ENCODE measurements at places on chromosomes 13 and 19. TPM values are rescaled to one million over a fixed set of nuclear protein-coding genes. Genes with fewer than 3 reads are reported as not detected.
A peak's percentile ranks its signal among the peaks of the same experiment; 100 is the strongest.

DNA sequence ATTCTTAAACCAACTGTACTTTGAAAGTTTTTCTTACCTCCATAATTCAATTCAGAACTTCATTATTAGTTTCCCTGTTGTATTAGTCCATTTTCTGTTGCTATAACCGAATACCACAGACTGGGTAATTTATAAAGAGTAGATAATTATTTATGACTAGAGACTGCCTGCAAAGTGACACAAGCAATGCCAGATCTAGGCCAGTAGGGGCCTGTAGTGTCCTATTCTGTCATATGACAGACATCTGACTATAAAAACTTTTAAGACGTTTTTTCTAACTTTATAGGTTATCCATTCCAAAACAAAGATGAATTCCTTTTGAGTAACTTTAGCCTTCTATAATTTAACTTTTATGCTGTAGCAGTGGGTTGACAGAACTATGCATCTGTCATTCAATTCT is 2783.8 kb downstream of the PCDH9 start:
- DNase-seq = no peak

DNA sequence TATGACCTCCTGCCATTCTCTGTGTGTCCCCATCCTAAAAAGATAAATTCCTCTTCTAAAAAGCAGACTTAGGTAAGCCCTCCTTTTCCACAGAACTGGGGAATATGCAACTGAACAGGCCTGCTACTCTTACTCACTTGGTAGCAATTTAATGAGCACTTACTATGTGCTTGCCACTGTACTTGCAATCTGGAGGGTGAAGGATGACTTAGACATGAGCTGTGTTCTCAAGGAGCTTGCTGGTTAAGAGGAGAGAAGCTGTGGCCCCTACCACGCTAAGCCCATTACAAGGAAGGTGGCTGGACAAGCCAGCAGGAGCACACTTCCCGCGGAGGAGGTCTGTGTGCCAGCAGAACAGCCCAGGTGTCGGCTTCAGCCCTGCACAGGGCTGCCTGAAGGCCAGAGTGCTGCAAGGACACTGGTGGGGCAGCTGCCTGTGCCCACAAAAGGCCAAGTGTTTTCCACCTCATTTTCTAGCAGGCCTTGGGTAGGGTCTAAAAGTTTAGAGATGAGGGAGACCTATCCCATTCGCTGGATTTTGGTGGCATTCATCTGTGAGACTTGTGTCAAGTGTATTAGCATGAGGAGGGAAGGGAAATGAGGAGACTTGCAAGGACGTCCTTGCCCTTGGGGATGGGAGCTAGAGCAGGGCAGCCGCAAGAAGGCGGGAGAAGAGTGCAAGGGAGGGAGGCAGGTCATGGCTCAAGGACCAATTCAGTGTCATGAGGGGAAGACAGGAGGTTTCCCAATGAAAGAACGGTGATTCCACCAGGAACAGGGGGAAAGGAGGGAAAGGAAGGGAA is 52.0 kb downstream of the COL4A1 start:
- DNase-seq = no peak

Gene ONECUT3
- total RNA-seq = not detected

DNA sequence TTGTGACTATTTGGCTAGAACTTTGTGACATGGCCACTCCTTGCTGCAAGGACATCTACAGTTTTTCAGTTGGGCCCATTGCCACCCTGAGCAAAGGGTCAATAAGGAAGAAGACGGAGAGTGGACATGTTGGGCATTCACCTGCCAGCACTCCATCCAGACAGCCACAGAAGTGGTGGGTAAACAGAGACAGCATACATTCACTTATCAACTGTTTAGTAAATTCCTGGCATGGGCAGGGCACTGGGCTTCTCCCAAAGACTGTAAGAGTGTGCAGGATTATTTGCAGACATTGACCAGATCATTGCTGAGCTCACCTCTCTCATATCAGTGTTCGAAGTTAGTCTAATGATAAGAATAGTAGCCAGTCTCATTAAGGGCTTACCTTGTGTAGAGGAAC is 29.2 kb downstream of the SIPA1L3 start:
- no peak for DNase-seq

DNA sequence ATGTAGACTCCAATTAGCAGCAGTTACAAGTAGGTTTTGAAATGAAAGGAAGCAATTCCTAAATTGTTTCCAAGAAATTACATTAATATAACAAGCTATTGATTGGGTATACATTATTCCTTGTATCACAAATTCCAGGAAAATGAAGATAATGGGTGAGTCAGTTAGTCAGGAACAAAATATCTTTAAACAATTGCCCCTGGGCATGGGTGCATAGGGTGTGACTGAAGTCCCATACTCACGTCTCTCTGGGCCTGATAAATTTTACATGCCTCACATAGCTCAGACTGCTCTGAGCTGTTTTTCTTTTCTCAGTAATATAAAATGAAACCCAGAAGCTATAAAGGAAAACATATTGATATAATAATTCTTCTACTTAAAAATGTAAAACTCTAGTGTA is 87.8 kb downstream of the FNDC3A start:
- no peak for DNase-seq

GRCh38 chr13:66996503-66996902 is 233.6 kb downstream of the PCDH9 start:
- DNase-seq = no peak

GRCh38 chr13:31725841-31726240 is 13.5 kb upstream of the RXFP2 start:
- DNase-seq = no peak

Gene B3GNT8
- total RNA-seq = 41.5 TPM

Gene SEMA6B
- 24.7 TPM for total RNA-seq

DNA sequence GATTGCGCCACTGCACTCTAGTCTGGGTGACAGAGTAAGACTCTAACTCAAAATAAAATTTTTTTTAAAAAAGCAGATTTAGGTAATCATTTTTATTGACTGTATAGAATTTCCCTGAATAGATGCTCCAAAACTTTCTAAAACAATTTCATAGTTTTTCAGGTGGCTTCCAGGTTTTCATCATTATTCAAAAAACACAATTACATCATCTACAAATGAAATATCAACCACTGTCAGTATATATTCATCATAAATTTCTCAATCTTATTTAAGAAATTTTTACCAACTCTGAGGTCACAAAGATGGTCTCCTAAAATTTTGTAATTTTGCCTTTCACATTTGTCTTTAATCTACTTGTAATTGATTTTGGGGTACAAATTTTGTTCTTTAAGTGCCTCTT is 48.1 kb downstream of the ZC3H13 start:
- no peak for DNase-seq

Gene ZNF880
- total RNA-seq = 15.4 TPM

- no peak for DNase-seq
These were observed 1.3 kb downstream of the CCDC9 start for GRCh38 chr19:47257411-47258169.

DNA sequence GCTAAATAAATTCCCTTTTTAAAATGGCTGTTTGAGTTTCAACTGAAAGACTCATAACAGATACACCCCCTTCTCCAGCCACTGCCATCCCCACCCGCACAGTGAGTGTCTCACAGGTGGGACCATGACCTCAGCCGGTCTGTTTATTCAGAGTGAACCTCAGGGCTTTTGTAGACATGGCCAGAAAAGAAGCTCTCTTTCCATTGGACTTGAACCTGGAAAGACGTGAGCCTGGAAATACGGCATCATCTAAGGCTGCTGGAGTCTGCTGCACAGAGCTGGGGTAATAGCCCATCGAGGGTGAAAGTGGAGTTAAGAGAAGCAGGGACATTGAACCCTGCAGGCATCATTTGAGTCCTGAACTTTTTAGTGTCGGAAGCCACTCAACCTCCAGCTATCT is 15.2 kb upstream of the KPNA3 start:
- DNase-seq = no peak

DNA sequence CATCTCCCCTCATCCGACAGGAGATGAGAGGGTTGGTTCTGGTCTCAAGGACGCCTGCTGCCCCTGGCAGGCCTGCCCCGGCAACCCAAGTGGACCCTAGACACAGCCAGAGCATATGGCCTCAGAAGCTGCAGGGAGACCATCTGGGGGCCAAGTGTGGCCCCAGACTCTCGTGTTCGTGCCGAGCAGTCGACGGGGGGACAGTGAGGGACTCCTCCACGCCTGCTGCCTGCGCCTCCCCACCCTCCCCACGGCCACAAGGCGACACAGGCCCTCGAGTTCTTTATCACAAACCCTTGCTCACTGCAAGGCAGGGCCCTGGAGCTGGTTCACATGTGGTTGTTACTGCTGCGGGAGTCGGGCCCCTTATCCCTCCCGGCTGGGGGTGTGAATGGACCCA is 9.3 kb downstream of the CAPS start:
- DNase-seq = no peak

GRCh38 chr19:1684573-1684912 is 32.1 kb upstream of the TCF3 start:
- no peak for DNase-seq

Gene SLC25A41
- total RNA-seq = 0.31 TPM

DNA sequence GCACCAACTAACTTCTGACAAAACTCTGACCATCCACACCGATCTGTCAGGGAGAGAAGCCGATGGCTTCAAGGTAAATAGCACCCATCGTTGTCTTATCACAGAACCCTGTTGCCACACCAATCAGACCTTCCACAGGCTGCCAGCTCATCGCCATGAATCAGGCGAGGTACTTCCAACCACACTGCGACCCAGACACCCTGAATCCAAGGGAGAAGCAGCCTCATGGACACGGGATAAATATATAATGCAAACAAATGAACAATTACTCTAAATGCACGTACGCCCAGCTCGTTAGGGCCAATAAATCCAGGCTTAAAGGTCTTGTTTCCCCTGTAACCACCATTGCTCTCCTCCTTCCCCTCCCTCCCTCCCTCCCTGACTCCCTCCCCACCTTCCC is 20.8 kb downstream of the RANBP3 start:
- no peak for DNase-seq

DNA sequence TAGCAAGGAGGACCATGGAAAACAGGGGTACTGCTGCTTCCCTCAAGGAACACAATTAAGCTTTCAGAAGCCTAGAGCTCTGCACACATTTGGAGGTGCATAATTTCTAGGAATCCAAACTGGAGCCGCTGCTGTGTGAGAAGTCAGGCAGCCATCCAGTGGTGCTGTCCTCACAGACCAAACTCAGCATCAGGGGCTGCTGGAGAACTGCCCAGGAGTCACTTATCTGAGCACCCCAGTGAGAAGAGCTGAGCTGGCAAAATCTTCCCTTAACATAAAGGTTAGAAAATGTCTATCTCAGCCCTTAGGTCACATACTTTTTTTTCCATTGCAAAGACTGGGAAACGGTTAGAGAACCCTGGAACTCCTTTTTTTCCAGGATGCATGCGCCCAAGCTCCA is 72.8 kb downstream of the ATP7B start:
- DNase-seq = peak; percentile 13

Gene MCF2L
- total RNA-seq = 38.9 TPM

DNA sequence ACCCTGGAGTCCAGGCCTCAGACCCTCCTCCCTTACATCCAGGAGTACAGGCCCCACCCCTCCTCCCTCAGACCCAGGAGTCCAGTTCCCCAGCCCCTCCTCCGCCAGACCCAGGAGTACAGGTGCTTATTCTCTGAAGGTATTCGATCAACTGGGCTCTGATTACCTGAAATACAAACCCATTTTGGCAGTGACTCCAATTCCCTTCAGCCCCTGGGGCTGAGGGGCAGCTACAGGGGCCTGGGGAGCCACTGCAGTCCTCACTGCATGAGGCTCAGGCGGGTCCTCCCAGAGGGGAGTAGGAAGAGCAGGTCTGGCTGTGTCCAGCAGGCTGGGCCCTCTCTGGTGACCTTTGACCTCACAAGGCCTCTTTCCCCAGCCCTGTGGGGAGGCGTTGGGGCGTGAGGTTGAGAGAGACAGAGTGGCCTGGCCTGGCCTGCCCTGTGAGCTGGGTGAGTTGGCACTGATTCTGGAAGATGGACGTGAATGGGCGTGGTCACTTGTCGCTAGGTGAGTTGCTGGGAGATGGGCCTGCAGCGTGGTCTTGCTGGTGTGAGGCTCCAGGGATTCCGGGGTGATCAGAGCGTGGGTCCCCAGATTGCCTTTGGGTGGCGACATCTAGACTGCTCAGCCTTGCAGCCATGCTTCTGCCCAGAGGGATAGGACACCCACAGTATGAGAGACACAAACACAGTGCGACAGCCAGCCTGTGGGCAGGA is 3.1 kb downstream of the BCAT2 start:
- no peak for DNase-seq

Gene RYR1
- total RNA-seq = 3.9 TPM

Gene ZNF625
- 6.9 TPM for total RNA-seq

- no peak for DNase-seq
These were observed 15.1 kb downstream of the SLC25A30 start for GRCh38 chr13:45403081-45403480.

Gene TMEM238
- total RNA-seq = 33.9 TPM

DNA sequence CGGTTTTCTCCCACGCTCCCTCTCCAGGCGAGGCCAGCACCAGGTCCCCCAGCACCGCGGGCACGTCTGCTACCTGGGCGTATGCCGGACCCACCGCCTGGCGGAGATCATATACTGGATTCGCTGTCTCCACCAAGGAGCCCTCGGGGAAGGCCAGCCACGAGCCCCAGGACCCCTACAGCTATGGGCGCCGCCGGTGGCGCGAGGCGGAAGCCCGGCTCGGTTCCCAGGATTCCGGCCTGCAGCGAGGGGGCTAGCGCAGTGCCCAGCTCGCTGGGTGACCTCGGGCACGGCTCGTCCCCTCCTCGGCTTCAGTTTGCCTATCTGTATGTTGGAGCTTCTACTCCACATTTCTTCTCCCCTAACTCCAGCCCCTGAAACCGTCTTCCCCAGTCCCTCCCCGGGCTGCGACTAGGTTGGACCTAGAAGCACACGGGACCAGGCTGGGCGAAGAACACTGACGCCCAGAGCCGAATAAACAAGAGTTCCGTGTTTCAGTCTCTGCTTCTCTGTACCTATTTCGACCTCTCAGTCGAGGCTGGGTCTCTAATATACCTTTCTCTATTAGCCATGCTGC is 749 bp upstream of the CPT1C start:
- DNase-seq = no peak

DNA sequence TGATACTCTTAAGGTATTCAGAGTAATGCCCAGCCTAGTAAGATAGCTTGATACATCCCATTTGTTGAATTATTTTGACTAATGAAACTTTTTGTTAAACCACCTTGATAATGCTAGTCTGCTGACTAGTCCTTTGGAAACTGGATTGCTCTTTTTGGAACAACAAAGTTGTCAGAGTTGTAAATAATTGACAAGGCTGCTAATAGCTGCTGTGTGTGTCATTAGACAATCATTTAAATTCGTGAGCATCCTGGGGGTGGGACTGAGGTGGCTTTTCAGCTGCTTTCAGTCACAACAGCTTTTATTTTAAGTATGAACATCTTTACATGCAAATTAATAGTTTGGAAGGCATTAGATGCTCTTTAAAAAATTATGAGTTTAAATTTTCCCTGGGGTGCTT is 153.5 kb downstream of the HS6ST3 start:
- DNase-seq = no peak
